Dorsolateral prefrontal cortex (tissue), 122 donors: ENCODE measurements at places on chromosomes 5 and 9. TPM values are rescaled to one million over a fixed set of nuclear protein-coding genes. Genes with fewer than 3 reads are reported as not detected.
A peak's percentile ranks its signal among the peaks of the same experiment; 100 is the strongest.

Gene GABRA6
- total RNA-seq = 3.6 TPM

GRCh38 chr9:36828611-36829013 lies 205.5 kb downstream of the PAX5 start:
- DNase-seq = no peak

- no peak for DNase-seq
These were observed 356.3 kb downstream of the CSNK1G3 start for GRCh38 chr5:123868267-123868666.

Gene CCL21
- not detected for total RNA-seq

Gene ENHO
- 181 TPM for total RNA-seq

- peak; percentile 20 for DNase-seq
These were observed 7.9 kb downstream of the PPP1R26 start for GRCh38 chr9:135487281-135488012.

DNA sequence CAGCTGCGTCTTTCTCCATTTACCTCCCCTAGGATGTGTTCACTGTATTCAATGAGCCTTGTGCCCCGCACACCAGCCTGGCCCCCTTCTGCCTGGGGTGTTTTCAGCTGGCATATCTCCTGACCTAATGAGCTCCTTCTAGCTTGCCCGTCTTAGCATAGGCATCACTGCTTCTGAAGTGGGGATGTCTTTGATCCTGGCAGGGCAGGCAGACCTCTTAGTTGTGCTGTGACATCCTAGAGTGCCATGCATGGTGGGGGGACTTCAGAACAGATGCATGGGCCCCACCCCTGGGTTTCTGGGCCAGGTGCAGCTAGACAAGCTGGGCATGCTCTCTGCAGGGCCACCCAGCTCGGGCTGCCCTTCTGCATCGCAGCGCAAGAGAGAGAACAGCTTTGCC lies 172.7 kb downstream of the GADD45G start:
- no peak for DNase-seq

Gene DBH
- total RNA-seq = 1.9 TPM

GRCh38 chr5:170235876-170236864 lies 3.4 kb downstream of the C5orf58 start:
- DNase-seq = no peak

DNA sequence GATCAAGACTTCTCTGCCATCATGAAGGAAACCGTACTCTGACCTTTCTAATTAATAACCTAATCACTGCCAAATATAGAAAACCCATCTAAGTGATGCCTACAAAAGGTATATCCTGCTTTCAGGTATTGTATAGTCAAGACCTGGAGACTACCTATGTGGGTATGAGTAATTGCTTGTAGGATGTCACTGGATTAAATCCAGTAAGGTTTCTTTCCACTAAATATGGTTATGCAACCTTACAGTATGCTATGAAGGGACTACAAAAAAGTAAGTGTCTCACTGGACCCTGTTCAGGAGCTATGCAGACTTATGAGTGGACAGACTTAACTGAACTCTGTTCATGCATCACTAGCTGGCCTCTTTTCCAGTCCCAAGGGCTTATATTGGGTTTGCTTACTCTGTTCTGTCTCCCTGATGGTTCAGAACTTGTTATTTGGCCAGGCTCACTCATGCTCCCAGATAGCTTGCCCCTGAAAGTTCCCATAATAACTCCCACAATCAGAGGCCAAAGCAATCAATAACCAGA lies 51.1 kb downstream of the PDE6A start:
- no peak for DNase-seq

DNA sequence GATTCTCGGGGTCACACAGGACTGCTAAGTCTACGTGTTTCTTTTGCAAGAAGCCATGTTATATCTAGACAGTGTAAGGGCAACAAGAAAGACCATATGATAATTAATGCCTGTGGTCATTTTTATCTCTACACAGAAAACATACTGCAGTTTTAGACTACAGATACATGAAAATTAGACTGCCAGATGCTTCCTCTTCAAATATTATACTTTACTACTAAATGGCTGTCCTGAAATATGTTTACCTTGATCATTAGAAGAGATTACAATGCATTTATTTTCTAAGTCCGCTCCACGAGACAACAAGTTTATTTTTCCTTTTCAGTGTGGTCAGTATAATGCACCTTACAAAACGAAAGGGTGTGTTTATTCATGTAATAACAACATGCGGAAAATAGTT lies 147.6 kb downstream of the KIAA0825 start:
- no peak for DNase-seq

Gene TUT7
- 16.9 TPM for total RNA-seq

DNA sequence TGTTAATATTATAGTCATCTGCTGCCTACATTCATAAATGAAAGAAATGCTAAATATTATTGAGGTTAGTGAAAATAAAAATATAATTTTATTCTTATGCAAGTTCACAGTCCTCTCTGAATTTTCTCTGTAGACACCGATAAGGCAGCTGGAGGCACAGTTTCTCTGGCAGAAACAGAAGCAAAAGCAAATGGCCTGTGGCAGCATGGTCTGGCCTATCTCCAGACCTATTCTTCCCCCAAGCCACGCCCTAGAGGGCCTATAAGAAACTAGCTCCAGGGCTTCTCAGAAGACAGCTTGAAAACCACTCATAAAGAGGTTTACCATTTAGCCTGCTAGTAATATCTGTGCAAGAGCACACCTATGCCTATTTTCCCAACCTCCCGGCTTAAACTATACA lies 28.4 kb downstream of the MRPS27 start:
- no peak for DNase-seq

GRCh38 chr5:108579236-108579635 lies 168.5 kb upstream of the FER start:
- DNase-seq = no peak

GRCh38 chr9:130129432-130130061 lies 42.7 kb upstream of the NCS1 start:
- no peak for DNase-seq

DNA sequence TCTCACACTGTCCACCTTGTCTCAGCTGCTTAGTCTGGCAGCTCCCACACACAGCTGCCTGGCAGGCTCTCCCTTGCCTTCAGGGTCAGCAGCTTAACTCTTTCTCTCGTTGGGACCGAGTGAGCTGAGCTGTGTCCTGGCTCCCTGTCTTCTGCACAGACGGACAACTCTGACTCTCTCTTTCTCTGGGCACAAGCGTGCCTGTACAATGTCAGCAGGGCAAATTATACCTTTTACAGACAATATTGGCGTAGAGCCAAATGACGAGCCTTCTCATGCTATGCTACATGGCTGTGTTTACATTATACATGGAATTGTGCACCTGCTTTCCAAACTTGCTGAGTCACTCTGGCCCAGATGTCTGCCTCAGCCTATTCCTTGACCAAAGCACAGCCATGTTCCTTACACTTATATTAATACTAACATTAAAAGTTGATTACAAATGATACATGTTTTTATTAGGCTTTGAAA lies 188.6 kb downstream of the CYLC2 start:
- no peak for DNase-seq

DNA sequence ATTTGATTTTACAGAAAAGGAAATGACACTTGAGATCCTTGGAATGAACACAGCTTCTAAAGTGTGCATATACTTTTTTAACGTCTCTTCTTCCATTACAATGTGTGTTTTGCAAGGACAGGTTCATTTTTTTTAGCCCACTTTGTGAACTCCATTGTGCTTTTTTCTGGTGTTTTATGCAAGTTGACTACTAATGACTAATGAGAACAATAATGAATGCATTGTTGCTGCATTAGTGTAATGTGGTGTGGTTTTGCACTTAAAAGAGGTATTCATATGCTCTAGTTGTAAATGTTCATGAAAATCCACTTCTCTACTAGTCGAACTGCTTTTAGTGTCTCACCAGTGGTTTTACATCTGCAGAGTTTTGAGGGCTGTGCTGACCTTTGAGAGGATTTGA lies 93.6 kb downstream of the UHRF2 start:
- DNase-seq = no peak

DNA sequence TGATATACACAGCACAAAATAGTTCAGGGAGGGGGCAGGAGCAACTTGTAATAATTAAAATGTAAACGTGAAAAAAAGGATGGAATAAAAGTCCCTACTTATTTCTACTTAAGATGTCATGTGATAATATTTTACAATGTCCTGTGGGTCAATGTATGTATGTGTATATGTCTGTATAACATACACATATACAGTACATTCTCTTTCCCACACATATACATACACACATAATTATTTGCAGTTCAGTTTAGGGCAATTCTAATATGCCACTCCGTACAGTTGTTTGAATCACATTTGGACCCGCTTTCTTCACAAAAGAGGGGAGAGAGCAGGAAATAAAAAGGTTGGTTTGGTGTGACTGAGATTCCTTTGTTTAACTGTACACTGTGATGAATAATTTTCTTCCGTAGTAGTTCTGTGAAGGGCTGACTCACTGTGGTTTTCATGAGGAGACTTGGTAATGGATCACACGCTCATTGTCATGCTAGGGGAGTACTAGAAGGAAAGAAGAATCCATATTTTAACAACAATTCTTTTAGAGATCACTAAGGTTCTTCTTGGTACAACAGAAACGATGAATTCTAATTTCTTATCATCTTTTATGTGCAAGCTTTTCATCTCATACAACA lies 26.2 kb upstream of the ACOT12 start:
- DNase-seq = no peak

Gene EDIL3
- total RNA-seq = 212 TPM

DNA sequence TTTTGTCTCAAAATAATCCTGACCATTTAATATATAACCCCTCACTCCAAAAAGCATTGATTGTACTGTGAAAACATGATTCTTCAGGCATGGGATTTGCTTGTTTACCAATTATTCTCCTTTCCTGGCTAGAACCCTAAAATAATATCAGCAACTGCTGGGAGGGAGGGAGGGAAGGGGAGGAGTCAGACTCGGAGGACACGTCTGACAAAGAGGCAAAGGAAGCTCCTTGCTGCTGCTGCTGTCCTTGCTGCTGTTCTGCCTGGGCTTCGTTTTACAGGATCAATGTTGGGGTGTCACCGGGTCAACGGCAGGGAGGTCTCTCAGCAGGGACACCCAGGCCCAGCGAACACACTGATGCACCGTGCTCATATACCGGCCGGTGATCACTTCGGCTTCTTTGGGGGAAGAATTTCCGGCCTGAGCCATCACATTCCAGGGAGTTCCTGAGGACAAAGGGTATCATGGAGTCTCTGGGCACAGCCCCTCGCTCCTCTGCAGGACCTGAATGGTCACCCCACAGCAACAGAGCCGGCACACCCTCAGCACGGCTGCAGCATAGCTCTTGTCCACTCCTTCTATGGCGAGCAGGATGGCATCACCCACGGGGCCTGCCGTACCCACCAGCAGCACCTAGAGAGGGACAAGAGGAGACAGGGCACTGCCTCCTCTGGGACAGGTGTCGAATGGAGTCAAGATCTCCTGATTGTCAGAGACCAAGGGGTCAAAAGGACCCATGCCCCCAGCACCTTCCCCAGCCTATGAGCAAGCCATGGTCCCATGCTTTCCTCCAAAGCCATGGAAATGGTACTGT lies 27.9 kb downstream of the MED10 start:
- no peak for DNase-seq

GRCh38 chr9:136533775-136534157 lies 12.1 kb downstream of the NOTCH1 start:
- no peak for DNase-seq

DNA sequence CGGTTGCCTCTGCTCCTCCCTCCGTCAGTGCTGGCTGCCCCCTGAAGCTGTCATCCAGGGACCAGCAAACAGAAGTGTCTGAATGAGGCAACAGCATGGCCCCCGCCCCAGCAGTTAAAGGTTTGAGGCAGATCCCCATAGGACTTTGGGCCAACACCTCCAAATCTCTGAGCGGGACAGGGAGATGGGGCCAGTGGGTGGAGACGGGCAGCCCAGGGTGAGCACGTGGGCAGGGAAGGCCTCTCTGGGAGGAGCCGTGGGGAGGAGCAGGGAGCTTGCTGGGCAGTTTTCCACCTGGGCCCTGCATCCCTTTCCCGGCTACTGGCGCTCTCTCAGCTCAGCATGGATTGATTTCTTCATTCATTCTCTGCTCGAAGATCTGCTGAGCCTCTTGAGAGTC lies 39.1 kb upstream of the NOTCH1 start:
- DNase-seq = no peak

DNA sequence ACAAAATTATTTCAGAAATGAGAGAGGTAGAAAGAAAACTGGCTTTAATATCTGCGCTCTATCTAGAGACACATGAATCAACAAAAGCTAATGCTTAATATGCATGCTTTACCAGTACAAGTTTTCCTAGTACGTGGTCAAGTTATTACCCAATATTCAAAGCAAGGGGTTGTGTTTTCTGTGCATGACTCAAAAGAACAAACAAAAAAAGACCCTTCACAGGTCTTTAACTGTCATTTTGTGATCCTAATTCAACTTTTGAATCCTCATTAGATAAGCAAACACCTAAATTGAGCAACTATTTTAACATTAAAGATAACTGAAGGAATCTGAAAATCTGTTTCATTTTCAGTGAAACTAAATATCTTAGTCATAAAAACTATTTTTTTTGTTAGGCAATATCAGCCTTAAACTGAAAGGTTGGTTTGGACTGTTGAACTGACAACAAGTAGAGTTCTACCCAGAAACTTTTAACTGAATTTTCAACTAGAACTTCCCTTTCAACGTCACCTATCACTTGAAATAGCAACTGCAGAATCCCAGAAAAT lies 12.5 kb downstream of the ST8SIA4 start:
- DNase-seq = no peak

GRCh38 chr5:451587-452458 lies 8.8 kb downstream of the EXOC3 start:
- no peak for DNase-seq

GRCh38 chr5:15518786-15519185 lies 18.8 kb downstream of the FBXL7 start:
- no peak for DNase-seq

GRCh38 chr5:35884773-35885172 lies 28.1 kb downstream of the IL7R start:
- no peak for DNase-seq

DNA sequence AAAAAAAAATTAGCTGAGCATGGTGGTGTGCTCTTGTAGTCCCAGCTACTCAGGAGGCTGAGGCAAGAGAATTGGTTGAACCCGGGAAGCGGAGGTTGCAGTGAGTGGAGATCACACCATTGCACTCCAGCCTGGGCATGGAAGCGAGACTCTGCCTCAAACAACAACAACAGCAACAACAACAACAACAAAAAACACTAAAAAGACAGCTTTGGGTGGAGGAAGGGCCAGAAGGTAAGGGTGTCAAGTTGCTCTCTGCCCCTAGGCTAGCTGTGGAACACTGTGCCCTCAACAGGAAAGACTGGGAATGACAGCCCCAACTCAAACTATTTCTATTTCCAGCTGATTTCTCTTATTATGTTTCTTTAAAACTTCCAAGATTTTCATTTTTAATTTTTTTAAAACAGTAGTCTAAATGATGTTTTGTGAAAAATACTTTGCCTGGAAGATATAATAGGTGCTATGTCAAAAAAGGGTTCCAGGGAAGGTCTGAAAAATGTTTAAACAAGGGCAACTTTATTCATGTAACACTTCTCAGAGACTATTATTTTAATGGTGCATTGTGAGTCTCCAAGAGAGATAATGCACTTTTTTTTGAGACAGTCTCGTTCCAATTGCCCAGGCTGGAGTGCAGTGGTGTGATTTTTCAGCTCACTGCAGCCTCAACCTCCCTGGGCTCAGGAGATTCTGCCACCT lies 29.9 kb downstream of the CLINT1 start:
- DNase-seq = no peak
